Sigmoid colon (tissue), 7 donors: ENCODE measurements at places on chromosomes 6 and 20. TPM values are rescaled to one million over a fixed set of nuclear protein-coding genes. Genes with fewer than 3 reads are reported as not detected.
A peak's percentile ranks its signal among the peaks of the same experiment; 100 is the strongest.

- H3K4me1 ChIP-seq = peaks cover 36% of the 10 kb centered on the region
- no peak for DNase-seq
- H3K36me3 ChIP-seq = no peaks in the 10 kb centered on the region
- no peak overlapping the region for H3K4me3 ChIP-seq
- H3K27ac ChIP-seq = peak overlapping the region; percentile 90
Observed at GRCh38 chr6:11229655-11230046, 2.8 kb downstream of the NEDD9 start.

DNA sequence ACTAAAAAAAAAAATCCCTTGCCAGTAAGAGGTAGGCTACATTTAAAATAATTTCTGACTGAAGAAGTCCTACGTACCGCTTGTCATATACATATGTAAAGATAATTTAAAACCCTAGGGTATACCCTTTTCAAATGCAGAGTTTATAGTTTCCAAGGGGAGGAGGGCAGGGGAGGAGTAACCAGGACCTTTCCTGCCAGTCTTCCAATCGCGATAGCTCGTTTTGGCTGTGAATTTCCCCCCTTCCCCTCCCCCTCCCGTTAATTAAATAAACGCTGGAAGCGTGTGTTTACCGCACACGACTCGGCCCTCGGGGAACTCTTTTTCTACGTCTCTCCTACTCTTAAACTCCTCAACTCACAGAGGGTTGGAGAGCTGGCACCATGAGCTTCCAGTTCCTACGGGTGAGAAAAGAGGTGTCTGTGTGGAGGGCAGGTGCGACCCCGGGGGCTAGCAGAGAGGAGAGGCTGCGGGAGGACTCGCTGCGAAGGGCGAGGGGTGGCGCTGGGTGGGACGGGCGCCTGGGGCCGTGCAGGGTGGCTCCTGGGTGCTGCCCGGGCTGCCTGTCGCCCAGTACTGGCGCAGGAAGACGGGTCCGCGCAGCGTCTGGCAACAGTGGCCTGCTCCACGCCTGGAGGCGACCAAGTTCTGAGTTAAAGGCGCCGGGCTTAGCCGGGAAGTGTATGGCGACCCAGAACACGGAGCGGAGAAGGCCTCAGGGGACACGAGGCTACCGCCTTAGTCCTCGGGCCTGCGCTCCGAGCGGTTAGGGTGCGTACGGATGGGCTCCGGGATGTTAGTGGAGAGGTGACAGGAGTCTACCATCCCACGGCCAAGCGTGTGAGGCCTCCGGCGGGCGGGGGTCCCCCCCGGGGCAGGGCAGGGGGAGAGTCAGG is 4.1 kb upstream of the TFAP2C start:
- no peak for DNase-seq
- no peaks in the 10 kb centered on the region for H3K36me3 ChIP-seq
- no peak overlapping the region for H3K4me3 ChIP-seq

DNA sequence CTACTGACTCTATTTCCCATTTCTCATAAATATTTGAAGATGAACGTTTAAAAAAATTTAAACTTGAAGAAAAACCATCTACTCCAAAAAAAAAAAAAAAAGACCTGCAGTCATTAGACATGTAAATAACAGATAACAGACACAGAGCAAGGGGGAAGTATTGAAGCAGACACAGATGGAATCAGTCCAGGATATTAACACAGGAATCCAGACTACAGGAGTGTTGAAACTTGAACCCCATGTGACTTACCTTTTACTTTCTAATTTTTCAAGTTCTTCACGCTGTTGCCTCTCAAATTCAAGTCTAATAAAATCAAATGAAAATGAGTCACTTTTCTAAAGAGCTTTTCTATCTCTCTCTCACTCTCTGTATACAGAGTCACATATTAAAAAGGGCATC is 191.8 kb downstream of the KIF16B start:
- H3K27ac ChIP-seq = no peak overlapping the region
- H3K4me3 ChIP-seq = no peak overlapping the region
- no peaks in the 10 kb centered on the region for H3K4me1 ChIP-seq
- no peaks in the 10 kb centered on the region for H3K27me3 ChIP-seq
- no peak for DNase-seq

GRCh38 chr6:110284855-110285254 is 73.3 kb downstream of the METTL24 start:
- H3K27ac ChIP-seq = no peak overlapping the region
- DNase-seq = no peak
- no peaks in the 10 kb centered on the region for H3K27me3 ChIP-seq
- H3K36me3 ChIP-seq = no peaks in the 10 kb centered on the region
- H3K4me1 ChIP-seq = peaks cover 12% of the 10 kb centered on the region

GRCh38 chr6:87723170-87724078 is 21.4 kb upstream of the AKIRIN2 start:
- no peak for DNase-seq
- H3K27me3 ChIP-seq = no peaks in the 10 kb centered on the region
- H3K27ac ChIP-seq = no peak overlapping the region
- H3K36me3 ChIP-seq = no peaks in the 10 kb centered on the region
- no peak overlapping the region for H3K4me3 ChIP-seq

Gene FHL5
- total RNA-seq = 12.7 TPM

Gene PRDM13
- not detected for total RNA-seq

Gene LRRN4
- total RNA-seq = not detected
